Thymus (tissue), 14 donors: ENCODE measurements at places on chromosomes 3 and 15. TPM values are rescaled to one million over a fixed set of nuclear protein-coding genes. Genes with fewer than 3 reads are reported as not detected.

The GCHFR gene
- 33.7 TPM for polyA plus RNA-seq

The EFHB gene
- 2.3 TPM for polyA plus RNA-seq

The POTEB gene
- polyA plus RNA-seq = not detected

The TSEN2 gene
- 18.6 TPM for polyA plus RNA-seq

The BUB1B gene
- 7.3 TPM for polyA plus RNA-seq

The SYNM gene
- polyA plus RNA-seq = 10.5 TPM

The MAN2A2 gene
- polyA plus RNA-seq = 46.5 TPM

The SLC6A6 gene
- polyA plus RNA-seq = 5.2 TPM

The PLA2G4F gene
- 7.3 TPM for polyA plus RNA-seq

The LRRC31 gene
- 0.07 TPM for polyA plus RNA-seq

The LRRN1 gene
- polyA plus RNA-seq = 5.1 TPM

The UCN2 gene
- 4.7 TPM for polyA plus RNA-seq

The CPNE9 gene
- polyA plus RNA-seq = 0.27 TPM

The CFAP20DC gene
- polyA plus RNA-seq = 1.0 TPM

The GATM gene
- polyA plus RNA-seq = 19.3 TPM

The CTDSPL gene
- 6.5 TPM for polyA plus RNA-seq

The ROBO1 gene
- 13.3 TPM for polyA plus RNA-seq

The P2RY14 gene
- 2.1 TPM for polyA plus RNA-seq

The VPS39 gene
- 53.1 TPM for polyA plus RNA-seq

The EPB42 gene
- polyA plus RNA-seq = 0.21 TPM

The ZNF662 gene
- polyA plus RNA-seq = 5.5 TPM

The CYP1A2 gene
- polyA plus RNA-seq = 0.05 TPM

The AP3S2 gene
- 12.2 TPM for polyA plus RNA-seq

The ZNF660 gene
- 2.3 TPM for polyA plus RNA-seq

The TEX55 gene
- not detected for polyA plus RNA-seq

The ARHGEF3 gene
- 31.5 TPM for polyA plus RNA-seq

The TXNRD3 gene
- 9.9 TPM for polyA plus RNA-seq

The KY gene
- polyA plus RNA-seq = 0.14 TPM

The OXTR gene
- 1.3 TPM for polyA plus RNA-seq

The CLRN1 gene
- polyA plus RNA-seq = under 0.01 TPM

The ZNF385D gene
- polyA plus RNA-seq = 1.7 TPM

The CYP1A1 gene
- 0.11 TPM for polyA plus RNA-seq

The C2CD4A gene
- polyA plus RNA-seq = 11.6 TPM

The FEZF2 gene
- 18.4 TPM for polyA plus RNA-seq

The FSTL1 gene
- 27.1 TPM for polyA plus RNA-seq

The FETUB gene
- 1.8 TPM for polyA plus RNA-seq

The SNTN gene
- 0.16 TPM for polyA plus RNA-seq

The AGBL1 gene
- polyA plus RNA-seq = 0.02 TPM
